ENCODE measurements at places on chromosomes 5 and 9.

DNA sequence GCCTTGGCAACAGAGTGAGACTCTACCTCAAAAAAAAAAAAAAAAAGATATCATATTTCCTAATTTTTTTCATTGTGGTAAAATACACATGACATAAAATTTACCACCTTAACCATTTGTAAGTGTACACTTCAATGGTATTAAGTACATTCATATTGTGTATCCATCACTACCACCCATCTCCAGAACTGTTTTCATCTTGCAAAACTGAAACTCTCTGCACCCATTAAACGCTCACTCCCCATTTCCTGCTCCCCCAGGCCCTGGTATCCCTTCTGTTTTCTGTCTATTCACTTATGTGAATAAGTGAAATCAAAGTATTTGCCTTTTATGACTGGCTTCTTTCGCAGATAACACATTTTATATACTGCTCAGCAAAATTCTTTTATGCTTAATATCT, 12.8 kb downstream of the LRRC8A start:
- DNase-seq: no peak

DNA sequence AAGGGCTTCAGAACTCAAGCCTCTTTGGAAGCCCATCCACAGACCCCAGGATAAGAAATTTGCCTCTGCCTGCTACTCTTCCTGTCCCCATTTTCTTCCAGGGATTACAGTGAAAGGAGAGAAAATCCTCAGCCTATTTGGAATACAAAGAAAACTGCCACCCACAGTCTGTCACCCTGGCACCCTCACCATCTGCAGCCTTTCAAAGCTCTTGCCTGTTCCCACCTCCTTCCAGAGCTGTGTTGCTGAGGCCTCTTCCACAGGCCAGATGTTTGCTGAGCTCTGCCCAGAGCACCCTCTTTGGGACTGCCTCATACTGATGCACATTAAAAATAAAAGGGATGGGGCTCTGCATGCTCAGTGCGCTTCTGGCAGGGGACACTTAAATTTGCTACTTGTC, 35.9 kb upstream of the TAF1L start:
- DNase-seq: no peak

DNA sequence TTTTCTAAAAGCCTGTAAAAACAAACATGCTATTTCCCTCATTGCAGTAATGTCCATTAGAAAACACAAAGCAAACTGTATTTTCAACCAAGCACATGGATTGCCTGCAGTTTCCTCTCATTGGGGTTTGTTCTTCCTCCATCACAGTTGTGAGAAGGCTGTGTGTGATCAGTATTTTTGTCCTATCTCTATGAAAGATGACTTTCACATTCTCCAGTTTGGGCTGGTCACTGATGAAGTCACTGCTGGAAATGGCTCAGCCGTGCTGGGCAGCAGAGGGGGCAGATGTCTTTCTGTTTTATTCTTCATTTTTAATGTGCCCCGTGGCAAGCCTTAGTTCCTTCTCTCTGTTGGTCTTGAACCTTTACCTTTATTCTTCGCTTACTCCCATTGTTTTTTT, 288.9 kb upstream of the MPDZ start:
- DNase-seq: no peak

GRCh38 chr9:38670542-38671371, 49.2 kb downstream of the FAM240B start:
- no peak for DNase-seq

- peak; percentile 43 for DNase-seq
Observed at GRCh38 chr5:77390795-77391194, 101.3 kb downstream of the WDR41 start.

Data from brain pericyte (primary cell).